ENCODE measurements at places on chromosomes 4 and X. TPM values are rescaled to one million over a fixed set of nuclear protein-coding genes. Genes with fewer than 3 reads are reported as not detected.

GRCh38 chrX:149837639-149838038 lies 43.3 kb upstream of the MAGEA8 start:
- DNase-seq: no peak
- H3K27ac ChIP-seq: no peak overlapping the region
- H3K27me3 ChIP-seq: no peaks in the 10 kb centered on the region
- no peaks in the 10 kb centered on the region for H3K36me3 ChIP-seq
- no peak overlapping the region for H3K4me3 ChIP-seq

SMARCA5 gene
- total RNA-seq: 53.3 TPM

DNA sequence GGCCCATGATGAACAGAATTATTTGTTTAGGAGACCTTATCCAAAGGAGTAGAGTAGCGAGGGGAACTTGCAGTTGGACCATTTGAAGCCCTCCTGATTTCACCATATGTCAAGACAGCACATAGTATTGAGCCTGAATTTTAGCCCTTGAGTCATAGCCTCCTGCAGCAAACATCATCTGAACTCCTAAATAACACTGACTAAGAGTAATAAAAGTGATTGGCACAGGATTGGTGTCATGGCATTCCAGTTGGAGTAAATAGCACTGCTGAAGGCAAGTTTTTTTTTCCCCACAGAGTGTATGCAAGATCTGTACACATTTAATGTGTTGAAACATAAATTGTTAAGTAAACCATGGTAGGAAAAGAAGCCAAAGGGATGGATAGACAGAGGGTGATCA lies 89.0 kb downstream of the COMMD8 start:
- H3K27ac ChIP-seq: no peak overlapping the region
- no peaks in the 10 kb centered on the region for H3K4me1 ChIP-seq
- H3K4me3 ChIP-seq: no peak overlapping the region

GRCh38 chr4:153790500-153790865 lies 1.6 kb upstream of the SFRP2 start:
- no peaks in the 10 kb centered on the region for H3K36me3 ChIP-seq
- H3K27ac ChIP-seq: no peak overlapping the region
- peaks cover 43% of the 10 kb centered on the region for H3K27me3 ChIP-seq
- H3K4me1 ChIP-seq: no peaks in the 10 kb centered on the region
- DNase-seq: no peak

DNA sequence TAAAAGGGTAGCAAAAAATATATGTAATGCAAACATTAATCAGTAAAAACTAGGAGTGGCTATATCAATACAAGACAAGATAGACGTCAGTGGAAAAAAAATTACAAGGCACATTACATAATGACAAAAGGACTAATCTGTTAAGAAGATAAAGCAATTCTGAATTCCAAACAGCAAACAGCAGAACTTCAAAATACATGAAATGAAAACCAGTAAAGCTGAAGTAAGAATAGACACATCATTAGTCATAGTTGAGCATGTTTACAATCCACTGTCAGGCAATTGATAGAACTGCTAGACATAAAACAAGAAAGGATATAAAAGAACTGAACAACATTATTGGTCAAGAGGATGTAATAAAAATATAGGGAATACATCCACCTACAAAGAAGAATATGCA lies 12.2 kb downstream of the SULT1B1 start:
- no peaks in the 10 kb centered on the region for H3K36me3 ChIP-seq
- H3K27ac ChIP-seq: no peak overlapping the region
- no peak overlapping the region for H3K4me3 ChIP-seq

DNA sequence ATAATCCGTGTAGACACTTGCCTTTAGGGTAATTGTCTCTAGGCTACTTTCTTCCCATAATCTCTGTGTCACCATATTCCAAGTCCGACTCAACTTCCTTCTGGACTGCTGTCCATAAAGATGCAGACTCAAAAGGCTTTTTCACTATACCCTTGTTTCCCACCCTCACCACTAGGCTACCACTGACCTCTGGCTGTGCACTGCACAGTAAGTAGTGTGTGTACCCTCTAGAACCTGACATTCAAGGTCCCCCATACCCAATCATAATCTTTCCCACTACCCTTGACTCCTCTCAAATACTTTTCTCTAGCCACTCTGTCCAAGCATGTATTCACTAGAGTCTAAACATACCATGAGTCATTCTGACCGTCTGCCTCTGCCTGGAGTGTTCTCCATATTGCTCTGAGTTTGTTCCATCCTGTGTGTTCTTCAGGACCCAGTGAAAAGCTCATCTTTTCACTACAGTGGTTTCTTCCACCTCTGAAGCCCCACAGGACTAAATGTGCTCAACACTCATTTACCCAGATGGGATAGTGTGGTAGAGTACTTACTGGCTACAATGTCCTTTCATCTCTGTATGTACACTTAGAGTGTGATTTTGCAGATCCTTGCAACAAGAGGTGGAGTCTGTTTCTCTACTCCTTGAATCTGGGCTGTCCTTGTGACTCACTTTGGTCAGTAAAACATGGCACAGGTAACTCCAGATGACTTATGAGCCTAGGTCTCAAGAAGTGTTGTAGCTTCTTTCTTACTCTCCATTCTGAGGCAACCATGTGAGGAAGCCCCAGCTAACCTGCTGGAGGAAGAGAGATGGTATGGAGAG lies 17.4 kb downstream of the JADE3 start:
- peak; percentile 32 for DNase-seq
- H3K4me1 ChIP-seq: no peaks in the 10 kb centered on the region
- H3K27me3 ChIP-seq: no peaks in the 10 kb centered on the region
- H3K27ac ChIP-seq: no peak overlapping the region

NSG1 gene
- total RNA-seq: under 0.01 TPM

DNA sequence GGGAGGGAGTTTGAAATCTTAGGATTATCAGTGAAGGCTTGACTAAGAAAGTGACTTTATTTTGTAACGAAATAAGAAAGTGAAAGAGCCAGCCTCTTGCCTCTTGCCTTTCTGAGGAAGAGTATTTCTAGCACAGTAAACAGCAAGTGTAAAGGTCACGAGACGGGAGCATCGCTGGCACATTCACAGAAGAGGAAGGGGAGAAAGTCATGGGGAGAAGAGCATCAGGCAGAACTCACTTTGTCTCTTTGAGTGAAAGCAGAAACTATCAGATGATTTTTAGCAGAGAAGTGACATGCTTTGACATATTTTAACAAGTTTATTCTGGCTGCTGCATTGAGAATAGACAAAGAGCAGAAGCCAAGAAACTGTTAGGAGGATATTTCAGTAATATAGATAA lies 313.8 kb downstream of the CAMK2D start:
- peaks cover 3% of the 10 kb centered on the region for H3K4me1 ChIP-seq
- no peaks in the 10 kb centered on the region for H3K27me3 ChIP-seq
- H3K36me3 ChIP-seq: no peaks in the 10 kb centered on the region
- DNase-seq: peak; percentile 28
- H3K27ac ChIP-seq: no peak overlapping the region

DNA sequence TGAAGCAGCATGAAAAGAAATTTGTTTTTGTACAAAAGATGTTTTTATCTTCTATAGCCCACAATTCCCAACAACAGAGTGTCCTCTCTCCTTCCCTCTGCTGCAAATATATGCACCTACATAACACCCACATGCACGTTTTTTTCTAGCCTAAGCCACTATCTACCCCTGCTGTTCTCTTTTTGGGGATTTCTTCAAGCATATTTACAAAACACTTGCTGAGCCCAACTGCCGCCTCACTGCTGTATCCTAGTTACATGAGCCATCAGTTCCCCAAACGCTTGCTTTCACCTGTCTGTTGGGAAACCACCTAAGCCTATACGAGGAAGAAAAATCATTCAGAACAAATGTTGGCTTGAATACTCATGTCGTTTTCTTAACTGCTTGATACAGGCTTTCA lies 127.2 kb downstream of the CHRNA9 start:
- no peak overlapping the region for H3K27ac ChIP-seq
- no peak overlapping the region for H3K4me3 ChIP-seq
- H3K27me3 ChIP-seq: no peaks in the 10 kb centered on the region

DNA sequence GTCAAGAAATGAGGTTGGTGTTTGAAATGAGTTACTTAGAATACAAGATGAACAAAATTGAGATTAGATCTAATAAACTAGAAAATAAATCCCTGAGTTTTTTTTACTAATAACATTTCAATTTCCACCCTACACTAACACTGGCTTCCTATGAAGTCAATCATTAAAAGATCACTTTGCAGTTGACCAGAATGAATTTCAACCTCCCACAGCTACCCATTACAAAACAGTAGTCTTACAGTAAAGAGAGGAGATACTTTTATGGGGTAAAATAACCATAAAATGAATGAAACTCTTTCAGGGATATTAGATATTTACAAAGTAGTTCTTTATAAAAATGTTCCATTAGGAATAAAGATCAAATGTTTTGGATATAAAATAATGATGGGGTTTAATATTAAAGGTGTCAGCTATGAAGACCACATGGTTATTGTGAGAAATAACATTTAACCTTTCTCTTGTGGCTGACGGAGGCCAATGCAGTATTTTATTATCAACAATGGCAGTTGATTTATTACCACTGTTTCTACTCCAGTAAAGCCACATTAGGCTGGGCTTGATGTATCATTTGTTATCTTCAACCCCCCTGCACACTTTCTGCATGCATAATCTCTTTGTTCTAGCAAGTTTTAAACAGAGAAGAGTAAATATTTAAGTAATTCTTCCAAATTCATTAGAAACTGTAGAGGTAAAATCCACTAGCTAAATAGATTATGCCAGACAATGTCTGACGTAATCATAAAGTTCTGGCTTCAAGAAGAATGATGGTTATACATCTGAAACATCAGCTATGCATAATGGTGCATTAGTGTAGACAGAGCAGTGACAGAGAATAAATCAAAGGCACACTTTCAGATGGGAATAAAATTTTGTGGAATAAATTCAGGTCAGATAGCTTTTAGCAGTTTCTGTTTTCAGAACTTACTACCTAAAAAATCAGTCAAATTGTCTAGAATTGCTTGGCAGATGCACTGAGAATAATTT lies 516.6 kb downstream of the PCDH18 start:
- no peaks in the 10 kb centered on the region for H3K27me3 ChIP-seq
- DNase-seq: peak; percentile 38
- H3K4me3 ChIP-seq: no peak overlapping the region
- H3K4me1 ChIP-seq: no peaks in the 10 kb centered on the region
- no peaks in the 10 kb centered on the region for H3K36me3 ChIP-seq

DNA sequence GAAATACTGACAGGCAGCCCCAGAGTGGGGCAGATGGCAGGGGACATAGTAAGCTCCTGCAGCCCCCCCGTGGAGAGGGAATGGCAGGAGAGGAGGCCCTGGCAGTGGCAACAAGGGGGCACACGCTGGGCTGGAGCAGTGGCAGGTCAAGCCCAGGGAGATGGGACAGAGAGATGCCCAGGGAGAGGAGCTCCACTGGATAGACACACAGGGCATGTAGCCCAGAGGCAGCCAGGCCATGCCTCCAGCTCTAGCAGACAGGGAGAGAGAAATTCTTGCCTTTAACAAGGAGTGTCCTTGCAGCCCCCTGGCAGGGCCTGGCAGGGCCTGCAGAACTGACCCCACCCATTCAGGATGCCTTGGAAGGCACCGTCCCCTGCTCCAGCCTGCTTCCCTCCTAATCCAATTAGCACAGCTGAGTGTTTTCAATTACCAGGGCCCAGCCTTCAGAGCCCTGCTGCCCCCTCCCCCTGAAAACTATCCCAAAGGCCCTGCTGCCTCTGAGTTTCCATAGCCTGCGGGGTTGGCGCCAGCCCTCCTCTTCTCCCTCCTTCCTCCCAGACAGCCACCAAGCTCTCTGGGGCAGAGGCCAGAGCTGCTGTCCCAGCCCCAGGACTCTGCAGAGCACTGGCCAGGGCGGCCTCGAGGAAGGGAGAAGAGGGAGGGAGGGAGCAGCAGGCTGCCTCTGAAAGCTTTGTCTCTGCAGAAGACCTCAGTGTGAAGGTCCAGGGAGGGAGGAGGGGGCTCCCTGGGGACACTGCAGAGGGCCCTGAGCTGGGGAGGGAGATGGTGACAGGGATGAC lies 12.5 kb downstream of the L1CAM start:
- DNase-seq: no peak
- H3K4me3 ChIP-seq: no peak overlapping the region
- H3K27me3 ChIP-seq: no peaks in the 10 kb centered on the region
- no peaks in the 10 kb centered on the region for H3K4me1 ChIP-seq
- no peaks in the 10 kb centered on the region for H3K36me3 ChIP-seq

DNA sequence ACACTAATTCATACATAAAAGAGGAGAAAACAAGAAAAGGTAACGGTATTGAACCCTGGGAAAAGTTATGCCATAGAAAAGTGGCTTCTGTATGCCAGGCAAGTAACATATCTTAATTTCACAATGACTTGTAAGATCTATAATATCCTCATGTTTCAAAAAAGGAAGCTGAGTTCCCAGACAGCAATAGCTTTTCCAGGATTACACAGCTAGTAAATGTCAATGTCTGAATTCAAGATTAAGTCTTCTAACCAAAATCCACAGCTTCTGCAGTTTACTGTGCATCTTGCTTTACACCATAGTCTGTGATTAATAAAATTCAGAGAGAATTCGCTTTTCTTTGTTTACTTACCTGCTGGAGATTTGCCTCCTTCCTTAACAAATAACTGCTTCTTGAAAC lies 55.8 kb upstream of the GAB1 start:
- H3K4me1 ChIP-seq: peaks cover 6% of the 10 kb centered on the region
- H3K36me3 ChIP-seq: no peaks in the 10 kb centered on the region
- H3K4me3 ChIP-seq: no peak overlapping the region
- no peaks in the 10 kb centered on the region for H3K27me3 ChIP-seq
- DNase-seq: no peak

GRCh38 chr4:40672528-40673522 lies 43.2 kb upstream of the RBM47 start:
- no peak overlapping the region for H3K27ac ChIP-seq
- peak; percentile 91 for DNase-seq
- no peaks in the 10 kb centered on the region for H3K4me1 ChIP-seq

DNA sequence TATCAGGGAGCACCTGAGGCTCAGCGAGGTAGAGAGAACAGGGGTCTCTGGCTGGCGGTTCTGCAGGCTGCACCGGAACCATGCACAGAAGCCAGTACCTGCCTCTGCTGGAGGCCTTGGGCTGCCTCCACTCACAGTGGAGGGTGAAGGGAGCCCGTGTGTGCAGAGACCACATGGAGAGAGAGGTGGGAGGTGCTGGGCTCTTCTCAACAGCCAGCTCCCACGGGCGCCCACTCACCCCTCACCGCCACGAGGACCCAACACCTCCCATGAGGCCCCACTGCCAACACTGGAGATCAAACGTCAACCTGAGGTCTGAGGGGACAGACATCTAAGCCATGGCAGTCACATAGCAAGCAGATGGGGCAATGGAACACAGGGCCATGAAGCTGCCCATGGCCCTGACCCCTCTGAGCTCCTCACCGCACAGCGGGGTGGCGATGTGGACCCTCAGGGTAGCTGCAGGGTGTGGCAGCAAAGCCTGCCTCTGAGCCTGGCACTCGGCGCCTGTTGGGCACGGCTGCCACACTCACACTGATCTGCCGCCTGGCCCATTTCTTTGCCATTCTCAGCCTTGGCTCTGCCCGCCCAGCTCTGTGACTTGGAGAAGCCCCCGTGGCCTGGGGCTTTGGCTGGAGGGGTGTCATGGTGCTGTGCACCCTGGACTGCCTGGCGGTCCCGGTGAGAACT lies 44.8 kb downstream of the ADRA2C start:
- H3K27ac ChIP-seq: no peak overlapping the region
- no peaks in the 10 kb centered on the region for H3K4me1 ChIP-seq
- H3K4me3 ChIP-seq: no peak overlapping the region
- DNase-seq: no peak

- H3K27me3 ChIP-seq: no peaks in the 10 kb centered on the region
- no peak overlapping the region for H3K4me3 ChIP-seq
- DNase-seq: no peak
- no peaks in the 10 kb centered on the region for H3K36me3 ChIP-seq
- no peaks in the 10 kb centered on the region for H3K4me1 ChIP-seq
Observed at GRCh38 chr4:72577211-72577610, 8.2 kb upstream of the ADAMTS3 start.

Data from fibroblast of lung (primary cell).